ENCODE measurements at places on chromosomes 16 and 17.

GRCh38 chr17:57456622-57457021 is 200.3 kb downstream of the MSI2 start:
- no peak for DNase-seq

- DNase-seq = no peak
Observed at GRCh38 chr16:3673676-3674377, 19.3 kb downstream of the DNASE1 start.

- no peak for DNase-seq
Observed at GRCh38 chr17:10050597-10051101, 145.6 kb upstream of the RCVRN start.

DNA sequence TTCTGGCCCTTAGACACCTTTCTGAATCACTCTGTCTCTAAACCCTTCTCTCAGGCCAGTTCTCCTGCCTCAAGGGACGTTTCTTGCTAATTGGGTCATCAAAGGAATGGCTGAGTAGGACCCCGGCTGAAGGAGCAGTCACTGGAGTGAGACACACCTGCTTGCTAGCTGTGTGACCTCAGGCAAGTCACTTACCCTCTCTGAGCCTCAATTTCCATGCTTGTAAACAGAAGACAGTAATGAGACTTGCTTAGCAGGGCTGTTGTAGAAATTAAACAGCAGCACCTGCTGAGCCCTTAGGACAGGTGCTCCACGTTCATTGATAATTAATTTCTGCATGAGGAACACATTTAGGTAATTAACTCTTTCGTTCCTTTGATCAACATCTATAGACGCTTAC is 6.8 kb downstream of the CIBAR2 start:
- no peak for DNase-seq

DNA sequence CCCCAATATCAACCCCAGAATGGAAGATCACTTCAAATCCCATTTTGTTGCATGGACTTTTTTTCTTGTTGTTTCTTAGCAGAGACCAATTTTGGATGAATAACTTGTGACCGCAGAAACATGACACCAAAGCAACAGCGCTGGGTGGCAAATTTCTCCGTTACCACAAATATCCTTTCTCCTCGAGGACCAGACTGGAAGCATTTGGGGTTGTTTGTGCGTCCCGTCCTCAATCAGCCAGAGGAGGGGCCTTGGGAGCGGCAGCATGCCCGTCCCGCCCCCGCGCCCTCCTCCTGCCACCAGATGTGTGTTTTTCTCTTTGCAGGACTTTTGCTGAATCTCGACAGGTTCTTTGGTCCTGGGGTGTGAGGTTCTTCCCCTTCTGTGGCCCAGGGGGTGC is 282.5 kb upstream of the FOXF1 start:
- no peak for DNase-seq

- DNase-seq = no peak
Observed at GRCh38 chr16:88736088-88736487, 29.8 kb downstream of the CTU2 start.

- no peak for DNase-seq
Observed at GRCh38 chr16:31401436-31401835, 8.3 kb downstream of the ITGAD start.

- DNase-seq = no peak
Observed at GRCh38 chr17:55672585-55673501, 49.8 kb downstream of the TMEM100 start.

DNA sequence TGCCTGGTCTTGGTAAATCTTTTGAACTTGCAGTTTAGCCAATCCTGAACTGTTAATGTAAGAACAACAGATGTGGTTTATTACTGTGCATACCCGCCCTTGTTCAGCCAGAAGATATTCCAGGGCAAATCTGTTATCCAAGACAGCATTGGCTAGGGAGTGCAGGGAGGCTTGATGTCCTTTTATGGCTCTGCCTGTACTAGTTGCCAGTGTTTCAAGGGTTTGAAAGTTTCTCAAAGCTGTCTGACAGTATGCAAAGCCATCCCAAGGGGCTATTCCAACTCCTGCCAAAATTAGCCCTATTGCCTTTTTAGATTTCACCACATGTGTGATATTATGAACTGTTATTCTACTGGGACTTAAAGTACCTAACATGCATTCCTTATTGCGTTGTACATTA is 30.1 kb downstream of the LCMT1 start:
- no peak for DNase-seq

DNA sequence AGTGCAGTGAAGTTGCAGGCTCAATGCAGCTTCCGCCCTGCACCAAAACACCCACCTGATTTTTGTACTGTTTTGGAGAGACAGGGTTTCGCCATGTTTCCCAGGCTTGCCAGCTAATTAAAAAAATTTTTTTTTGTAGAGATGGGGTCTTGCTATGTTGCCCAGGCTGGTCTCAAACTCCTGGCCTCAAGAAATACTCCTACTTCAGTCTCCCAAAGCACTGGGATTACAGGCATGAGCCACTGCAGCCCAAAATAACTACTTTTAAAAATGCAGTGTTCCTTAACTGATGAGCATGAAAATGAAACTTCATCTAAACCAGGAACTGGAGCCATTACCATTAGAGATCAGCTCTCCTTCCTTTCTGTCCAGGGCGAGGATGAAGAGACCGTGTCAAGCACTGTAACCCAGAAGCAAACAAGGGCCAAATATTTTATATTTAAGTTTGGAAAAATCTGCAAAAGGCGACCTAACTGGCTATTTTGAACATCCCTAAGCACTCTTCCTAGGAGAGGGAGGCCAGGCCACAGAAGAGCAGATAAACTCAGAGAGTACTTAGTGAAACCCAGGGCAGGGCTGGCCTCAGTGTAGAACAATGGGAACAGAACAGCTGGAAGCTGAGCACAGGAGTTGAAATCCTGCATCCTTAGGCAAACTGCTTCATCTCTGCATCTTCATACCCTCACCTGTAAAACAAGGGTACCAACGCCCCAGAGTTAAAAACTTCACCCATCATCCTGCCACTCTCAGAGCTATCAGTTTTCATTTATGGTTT is 24.0 kb downstream of the CREBBP start:
- DNase-seq = no peak
